Activated T-cell treated with anti-CD3 and anti-CD28 coated beads, Interleukin-2, amount 50 U/mL, for 72 hours (primary cell): ENCODE measurements at places on chromosomes 11 and 22.
A peak's percentile ranks its signal among the peaks of the same experiment; 100 is the strongest.

GRCh38 chr11:104090767-104091166, 54.3 kb downstream of the DDI1 start:
- no peak for DNase-seq

DNA sequence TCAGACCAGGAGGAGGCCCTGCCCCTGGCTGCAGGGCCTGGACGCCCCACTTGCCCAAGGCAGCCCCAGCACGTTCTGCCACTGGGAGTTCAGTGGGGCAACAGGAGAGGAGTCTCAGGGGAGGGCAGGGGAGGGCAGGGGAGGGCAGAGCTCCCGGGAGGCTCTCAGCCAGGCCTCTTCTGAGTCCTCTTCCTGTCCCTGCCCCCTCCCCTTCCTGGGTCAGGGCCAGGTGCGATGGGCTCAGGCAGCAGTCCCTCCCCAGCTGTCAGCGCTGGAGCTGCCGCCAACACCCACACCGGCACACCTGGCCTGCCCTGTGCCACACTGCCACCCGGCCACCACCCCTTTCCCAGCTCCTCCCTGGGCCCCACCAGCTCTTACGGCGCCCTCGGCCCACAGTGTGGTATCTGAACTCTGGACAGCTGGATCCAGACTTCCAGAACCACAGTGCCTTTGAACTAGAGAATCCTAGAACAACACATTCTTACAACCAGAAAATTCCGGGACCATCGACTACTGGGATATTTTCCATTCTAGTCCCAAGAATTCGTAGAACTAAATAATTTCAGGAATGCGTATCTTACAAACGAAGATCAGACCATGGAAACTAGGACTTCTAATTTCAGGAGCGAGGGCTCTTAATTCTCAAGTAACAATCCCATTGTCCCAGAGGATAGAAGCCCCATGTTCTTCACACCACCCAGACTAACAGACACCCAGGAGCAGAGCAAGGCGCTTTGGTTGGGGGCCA, 21.8 kb downstream of the RPL3 start:
- DNase-seq, result no peak

DNA sequence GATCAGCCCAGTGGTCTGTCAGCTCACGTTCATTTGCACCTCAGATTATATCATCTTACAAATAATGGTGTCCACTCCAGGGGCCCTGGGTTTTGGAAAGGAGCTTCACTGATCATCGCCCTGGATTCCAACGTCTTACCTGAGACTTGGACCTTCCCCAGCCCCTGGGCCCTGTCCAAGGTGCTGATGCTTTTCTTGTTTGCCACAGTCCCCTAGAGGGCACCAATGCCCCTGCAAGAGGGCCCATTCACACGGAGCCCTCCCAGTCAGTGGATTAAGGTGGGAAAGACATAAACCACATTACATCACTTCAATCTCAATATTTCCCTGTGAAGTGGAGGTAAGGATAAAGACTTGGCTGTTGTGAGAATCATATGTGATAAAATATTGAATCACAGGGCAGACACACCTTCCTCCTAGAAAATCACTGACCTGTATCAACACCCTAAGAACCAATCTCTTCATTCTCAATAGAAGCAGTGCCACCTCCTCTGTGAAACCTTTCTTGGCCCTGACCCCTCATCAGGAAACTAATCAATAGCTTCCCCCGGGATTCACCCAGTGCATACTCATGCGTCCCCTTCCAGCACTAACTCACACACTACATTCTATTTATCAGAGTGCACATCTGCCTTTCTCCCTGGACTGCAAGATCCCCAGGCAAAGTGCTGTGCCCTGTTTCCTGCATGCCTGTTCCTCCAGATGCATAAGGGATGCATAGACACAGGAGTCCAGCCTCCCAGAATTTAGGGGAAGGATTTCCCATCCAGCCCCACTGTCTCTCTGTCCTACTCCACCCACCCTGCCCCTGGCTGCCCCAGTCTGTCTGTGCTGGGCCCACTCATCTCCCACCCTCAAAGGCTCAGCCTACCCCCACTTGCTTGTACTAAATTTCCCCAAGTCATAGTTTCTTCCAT, 167.0 kb downstream of the BUD13 start:
- DNase-seq, result peak; percentile 39

DNA sequence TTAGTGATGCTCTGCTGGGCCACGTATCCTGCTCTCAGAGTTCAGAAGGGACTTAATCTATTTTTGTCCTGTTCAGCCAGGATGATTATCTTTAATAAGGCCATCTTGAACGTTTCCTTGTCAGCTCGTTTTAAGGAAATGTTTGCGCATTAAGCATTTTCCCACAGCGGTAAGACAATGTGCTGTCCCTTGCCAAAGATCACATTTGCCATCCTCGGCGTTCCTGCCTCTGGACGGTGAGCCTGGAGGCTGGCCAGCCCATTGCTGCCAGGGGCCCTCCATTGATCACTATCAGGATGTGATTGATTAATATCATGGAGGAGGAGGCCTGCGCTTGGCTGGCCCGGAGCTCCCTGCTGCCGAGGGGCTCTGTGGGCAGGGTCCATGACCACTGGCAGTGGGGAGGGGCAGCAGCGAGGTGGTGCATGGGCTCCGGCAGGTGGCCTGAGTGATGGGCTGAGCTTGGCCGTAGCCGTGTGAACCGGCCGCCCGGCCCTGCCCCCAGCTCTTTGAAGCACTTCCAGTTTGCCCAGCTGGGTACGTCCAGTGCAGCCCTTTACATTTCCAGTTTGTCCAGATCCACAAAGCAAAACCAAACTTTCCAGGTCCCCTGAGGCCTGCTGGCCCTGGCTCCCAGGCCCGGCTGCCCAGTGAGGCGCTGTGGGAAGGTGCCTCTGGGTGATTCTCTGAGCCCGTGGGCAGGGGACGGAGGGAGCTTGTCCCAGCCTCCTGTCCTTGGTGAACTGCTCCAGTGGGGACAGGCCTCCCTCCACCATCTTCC, 49.5 kb upstream of the SMIM38 start:
- no peak for DNase-seq

GRCh38 chr11:73645121-73645969, 1.0 kb upstream of the PLEKHB1 start:
- no peak for DNase-seq

GRCh38 chr11:47514825-47515647, 37.9 kb downstream of the CELF1 start:
- peak; percentile 53 for DNase-seq

DNA sequence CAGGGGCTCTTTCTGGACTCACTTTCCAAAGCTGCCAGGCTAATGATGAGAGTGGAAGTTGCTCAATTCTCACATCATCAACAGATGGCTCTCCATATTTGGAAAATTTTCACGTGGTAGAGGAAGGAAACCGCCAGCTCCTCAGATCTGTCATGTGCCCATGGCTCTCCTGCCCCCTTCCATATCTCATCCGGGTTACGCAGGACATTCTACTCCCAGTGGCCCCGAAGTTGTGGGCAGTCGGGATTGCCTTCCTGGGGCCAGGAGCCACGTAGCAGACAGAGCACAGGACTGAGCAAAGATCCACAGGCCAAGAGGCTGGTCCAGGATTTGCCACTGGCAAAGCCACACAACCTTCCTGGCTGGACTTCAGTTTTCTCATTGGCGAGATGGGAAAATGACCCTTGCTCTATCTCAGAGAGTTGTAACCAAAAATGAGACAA, 38.8 kb downstream of the RPUSD4 start:
- no peak for DNase-seq

DNA sequence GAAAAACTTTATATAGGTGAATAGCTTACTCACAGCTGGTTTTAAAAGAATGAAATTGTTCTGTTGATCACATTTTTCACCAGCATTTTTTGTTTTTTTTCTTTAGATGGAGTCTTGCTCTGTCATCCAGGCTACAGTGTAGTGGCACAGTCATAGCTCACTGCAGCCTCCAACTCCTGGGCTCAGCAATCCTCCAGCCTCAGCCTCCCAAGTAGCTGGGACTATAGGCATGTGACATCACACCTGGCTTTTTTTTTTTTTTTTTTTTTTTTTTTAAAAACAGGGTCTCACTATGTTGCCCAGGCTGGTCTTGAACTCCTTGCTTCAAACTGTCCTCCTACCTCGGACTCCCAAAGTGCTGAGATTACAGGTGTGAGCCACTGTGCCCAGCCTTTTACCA, 3.6 kb downstream of the PACS1 start:
- DNase-seq, result no peak

GRCh38 chr11:67400942-67401494, 640 bp downstream of the PPP1CA start:
- DNase-seq, result no peak

GRCh38 chr11:108599978-108600377, 6.4 kb upstream of the EXPH5 start:
- no peak for DNase-seq

DNA sequence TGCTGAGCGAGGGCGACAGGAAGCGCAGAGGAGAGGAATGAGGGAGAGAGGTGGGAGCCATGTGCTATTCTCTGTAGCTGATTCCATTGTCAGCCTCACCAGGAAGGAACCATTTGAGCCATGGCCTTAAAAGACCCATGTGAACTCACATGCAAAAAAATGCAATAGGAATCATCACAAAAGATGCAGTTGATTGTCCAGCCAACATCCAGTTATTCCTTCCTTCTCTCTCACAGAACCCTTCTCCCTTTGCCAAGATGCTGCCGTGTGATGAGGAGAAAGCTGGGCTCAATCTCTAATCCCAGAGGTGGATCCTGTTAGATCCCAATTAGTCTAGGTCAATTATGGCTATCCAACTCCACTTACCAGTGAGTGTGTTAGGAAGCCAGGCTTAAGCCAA, 58.2 kb upstream of the RRAS2 start:
- no peak for DNase-seq

DNA sequence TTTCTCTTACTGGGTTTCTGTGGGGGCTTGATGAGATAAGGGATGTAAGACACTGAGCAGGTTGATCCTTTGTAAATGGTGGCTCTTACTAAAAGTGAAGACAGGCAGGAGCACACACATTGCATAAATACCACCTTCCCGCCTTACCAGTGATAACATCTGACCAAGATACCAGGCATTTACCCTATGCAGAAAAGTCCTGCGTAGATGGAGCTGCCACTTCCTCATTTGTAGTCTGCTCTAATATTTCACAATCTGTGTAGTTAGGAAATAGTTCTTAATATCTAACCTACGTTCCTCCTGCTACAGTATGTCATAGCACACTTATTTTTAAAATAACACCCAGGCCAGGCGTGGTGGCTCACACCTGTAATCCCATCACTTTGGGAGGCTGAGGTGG, 23.9 kb upstream of the SWAP70 start:
- DNase-seq, result no peak

- DNase-seq, result no peak
These were observed 15.1 kb downstream of the MN1 start for GRCh38 chr22:27786291-27786932.

GRCh38 chr22:19995611-19996339, 20.8 kb downstream of the ARVCF start:
- DNase-seq, result no peak

DNA sequence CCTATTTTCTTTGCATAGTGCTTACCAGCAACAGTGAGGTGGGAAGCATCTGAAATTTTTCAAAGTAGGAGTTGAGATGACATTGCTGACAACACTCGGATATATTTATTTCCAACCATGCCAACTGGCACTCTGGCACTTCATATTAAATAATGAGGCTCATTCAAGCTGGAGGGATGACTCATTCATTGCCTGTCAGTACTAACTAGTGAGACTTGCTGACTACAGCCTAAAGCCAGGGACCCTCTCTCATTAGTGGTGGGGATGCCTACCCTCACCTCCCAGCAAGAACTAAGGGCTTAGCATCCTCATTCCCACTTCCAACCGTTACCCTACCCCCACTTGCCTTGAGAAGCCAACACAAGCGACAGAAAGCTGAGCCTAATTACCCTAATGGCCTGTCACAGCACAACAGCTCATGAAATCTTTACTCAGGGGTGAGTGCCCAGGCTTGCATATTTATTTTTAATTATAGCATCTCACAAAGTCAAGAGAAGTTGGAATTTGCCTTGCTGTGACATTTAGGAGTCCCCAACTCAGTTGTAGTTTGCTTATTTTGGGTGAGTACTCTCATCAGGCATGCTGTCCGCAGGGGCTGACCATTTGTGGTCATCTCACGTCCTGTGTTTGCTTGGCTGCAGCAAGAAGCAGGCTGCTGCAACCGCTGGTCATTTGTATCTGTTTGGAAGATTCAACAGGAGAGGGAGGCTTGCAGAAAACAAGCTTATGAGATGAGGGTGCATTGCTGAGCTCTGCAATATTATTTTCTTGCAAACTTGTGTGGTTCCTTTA, 181.6 kb upstream of the POU2AF2 start:
- DNase-seq, result no peak

GRCh38 chr11:60710482-60710881, 11.1 kb downstream of the MS4A8 start:
- no peak for DNase-seq

GRCh38 chr11:10205928-10206327, 88.1 kb downstream of the SBF2 start:
- DNase-seq, result no peak

GRCh38 chr22:21762712-21763581, 27.4 kb upstream of the YPEL1 start:
- DNase-seq, result peak; percentile 78

- no peak for DNase-seq
These were observed 7.5 kb upstream of the MYH9 start for GRCh38 chr22:36395055-36395849.

GRCh38 chr22:36335621-36336020, 52.1 kb downstream of the MYH9 start:
- DNase-seq, result no peak

DNA sequence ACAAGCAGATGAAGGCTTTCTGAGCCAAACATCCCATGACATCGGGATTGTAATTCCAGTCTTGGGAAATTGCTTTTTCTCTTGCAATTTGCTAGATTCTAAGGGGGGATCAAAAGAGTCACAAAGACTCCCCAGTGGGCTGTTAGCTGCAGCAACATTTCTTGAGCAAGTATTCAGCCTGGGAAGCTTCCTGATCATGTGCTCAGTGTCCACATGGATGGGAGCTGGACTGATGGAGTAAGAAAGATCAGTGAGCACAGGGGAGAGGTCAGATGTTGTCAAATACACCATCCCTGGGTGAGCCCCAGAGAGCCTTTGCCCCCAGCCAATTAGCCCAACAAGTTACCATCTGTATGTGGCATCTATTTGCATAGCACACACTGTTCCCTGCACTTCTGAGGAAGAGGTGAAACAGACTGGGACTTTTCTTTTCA, 10.2 kb upstream of the GRK3 start:
- DNase-seq, result no peak

DNA sequence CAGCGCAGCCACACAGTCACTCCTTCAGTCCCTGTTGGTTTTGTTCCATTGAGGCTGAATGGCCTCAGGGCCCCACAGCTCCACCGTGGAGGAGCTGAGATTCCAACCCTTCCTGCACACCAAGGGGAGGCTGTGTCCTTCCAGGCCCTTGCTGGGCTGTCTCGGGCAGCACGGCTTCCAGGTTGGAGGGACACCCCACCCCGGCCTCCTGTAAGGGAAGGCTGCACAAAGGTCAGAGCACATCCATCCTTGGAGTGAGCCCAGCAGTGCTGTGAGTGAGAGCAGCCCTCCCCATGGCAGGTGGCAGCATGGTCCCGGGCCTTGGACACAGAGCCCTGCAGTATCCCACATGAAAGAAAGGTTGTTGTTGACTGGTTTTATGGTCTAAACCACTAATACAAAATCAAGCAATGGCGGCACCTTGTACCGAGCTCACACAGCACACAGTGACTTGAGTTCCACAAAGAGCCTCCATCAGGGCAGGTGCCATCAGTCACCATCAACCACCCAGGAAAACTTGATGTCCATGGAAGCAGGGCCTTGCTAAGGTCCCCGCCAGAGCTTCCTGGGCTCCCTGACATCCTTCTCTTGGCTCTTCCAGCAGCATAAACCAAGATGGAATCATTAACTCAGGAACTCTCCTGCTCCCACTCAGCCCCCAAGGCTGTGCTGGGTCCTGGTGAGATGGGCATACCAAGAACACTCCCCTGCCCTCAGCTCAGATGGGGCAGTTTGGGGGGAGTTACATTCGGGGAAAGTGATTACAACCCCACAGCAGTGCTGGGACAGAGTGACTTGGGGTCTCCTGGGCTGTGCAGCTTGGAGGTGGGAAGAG, 1500.4 kb downstream of the TBC1D22A start:
- DNase-seq, result no peak
